ENCODE measurements at places on chromosomes 12 and 14.

- DNase-seq: no peak
These were observed 34.8 kb downstream of the AMN start for GRCh38 chr14:102957222-102957621.

GRCh38 chr12:78888568-78888967, 24.0 kb downstream of the SYT1 start:
- DNase-seq: no peak

DNA sequence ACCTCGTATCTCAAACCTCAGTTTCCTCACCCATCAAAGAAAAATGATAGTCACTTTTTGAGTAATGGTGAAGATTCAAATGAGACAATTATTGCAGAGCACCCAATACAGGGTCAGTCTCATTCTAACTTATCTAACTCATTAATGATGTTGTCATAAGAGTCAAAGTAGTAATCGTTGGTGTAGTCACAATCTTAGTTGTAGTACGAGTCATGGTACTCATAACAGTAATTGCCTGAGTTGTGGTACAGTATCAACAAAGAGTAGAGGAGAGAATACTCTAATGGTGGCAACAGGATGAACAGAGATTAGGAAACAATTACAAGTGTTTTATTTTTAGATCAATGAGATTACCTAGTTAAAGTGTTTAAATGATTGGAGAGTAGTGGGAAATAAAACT, 93.6 kb upstream of the TMTC2 start:
- DNase-seq: no peak

DNA sequence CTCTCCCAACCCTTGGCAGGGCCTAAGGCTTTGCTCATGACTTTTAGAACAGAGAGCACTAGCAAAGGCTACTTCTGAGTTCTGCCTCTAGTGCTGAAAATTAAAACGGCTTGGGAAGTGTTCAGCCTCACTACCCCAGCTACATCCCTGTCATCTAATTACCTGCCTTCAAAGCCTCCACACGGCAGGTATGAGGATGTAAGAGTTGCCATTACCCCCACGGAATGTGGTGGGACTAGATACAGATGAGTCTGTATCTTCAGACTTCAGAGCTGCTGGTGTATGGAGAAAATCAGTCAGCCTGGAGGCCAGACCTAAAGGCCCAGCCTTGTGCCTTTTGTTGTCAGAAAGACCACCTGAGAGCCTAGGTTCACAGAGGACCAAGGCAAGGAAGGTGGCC, 214.6 kb upstream of the NOS1 start:
- DNase-seq: no peak

DNA sequence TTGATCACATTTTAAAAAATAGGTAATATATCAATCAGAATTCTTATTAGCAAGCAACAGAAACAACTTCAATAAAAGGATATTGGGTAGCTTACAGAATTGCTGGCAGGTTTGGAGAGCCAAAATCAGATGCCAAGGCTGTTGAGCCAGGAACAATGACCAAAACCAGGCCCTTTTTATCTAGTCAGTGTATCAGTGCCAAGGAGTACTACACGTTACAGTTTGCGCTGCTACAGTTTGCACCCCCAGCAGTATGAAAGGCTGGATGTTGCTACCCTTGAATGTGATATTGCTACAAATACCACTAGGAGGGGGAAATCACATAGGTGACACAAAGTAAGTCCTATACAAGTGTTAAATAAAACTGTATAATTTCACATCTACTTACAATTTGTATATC, 19.3 kb downstream of the CGRRF1 start:
- no peak for DNase-seq

DNA sequence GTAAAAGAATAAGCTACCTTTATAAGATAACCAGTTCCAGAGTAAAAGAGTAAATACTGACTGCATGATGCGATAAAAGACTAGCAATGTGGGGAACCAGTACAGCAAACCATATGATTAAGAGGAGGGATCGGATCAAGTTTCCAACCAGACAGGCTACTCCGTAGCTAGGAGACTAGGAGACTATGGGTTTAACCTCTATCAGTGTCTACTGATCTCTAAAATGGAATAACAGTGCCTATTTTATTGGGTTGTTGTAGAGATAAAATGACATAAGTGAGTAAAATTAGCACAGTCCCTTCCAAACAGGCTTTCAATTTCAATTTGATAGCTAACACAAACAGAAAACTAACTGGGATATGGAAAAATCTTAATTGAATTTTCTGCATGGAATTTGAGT, 76.0 kb downstream of the PAWR start:
- DNase-seq: no peak

DNA sequence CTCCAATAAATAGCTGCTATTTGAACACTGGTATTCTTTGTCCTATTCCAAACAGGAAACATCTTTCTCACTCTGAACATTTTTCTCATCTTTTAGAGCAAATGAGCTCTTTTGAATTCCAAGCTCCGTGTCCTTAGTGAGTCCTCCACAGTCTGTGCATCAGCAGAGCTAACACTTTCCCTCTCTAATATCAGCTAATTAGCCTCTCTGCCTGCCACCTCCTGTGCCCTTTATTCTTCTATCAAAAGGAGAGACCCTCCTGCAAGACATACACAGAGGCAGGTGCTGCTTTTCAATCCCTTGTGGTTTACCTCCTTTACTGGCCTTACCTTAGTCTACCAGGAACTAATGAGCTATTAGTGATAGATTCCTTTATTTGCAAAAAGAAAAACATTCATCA, 178.5 kb downstream of the SLC35F4 start:
- DNase-seq: no peak

- DNase-seq: no peak
These were observed 769.4 kb downstream of the MED13L start for GRCh38 chr12:115507951-115508722.

DNA sequence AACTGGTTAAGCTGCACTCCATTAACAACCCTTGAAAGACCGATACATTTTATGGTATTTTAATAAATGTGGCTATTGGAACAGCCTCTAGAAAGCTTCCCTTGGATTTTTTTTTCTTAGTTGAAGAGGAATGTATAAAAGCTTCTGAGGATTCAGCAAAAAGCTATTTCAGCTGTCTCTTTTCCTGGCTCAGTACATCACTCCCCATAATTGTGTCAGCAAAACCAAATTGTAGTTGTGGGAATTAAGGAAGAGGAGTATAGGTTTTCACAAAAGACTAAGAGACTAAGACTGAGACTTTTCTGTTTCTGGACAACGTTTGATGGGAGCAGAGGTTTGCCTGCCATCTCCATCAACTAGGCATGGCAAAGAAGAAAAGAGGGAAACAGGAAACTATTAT, 106.5 kb downstream of the C12orf50 start:
- DNase-seq: no peak

- no peak for DNase-seq
These were observed 50.2 kb downstream of the C14orf132 start for GRCh38 chr14:96089401-96089800.

DNA sequence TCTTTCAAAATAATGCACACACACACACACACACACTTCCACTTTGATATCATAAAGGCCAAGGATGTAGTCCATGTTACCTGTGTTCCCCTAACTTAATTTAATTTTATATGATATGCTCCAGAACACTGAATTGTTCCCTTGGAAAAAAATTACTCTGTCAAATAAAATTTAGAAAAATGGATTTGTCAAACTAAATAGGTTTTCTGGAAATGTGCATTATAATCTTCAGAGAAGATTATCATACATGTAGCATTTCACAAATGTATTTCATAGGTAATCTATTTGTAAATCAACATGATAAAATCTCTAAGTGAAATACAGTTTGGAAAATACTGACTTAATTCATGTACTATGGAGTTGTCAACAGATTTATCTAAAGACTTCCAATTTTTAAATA, 68.6 kb downstream of the CNTN1 start:
- DNase-seq: no peak

DNA sequence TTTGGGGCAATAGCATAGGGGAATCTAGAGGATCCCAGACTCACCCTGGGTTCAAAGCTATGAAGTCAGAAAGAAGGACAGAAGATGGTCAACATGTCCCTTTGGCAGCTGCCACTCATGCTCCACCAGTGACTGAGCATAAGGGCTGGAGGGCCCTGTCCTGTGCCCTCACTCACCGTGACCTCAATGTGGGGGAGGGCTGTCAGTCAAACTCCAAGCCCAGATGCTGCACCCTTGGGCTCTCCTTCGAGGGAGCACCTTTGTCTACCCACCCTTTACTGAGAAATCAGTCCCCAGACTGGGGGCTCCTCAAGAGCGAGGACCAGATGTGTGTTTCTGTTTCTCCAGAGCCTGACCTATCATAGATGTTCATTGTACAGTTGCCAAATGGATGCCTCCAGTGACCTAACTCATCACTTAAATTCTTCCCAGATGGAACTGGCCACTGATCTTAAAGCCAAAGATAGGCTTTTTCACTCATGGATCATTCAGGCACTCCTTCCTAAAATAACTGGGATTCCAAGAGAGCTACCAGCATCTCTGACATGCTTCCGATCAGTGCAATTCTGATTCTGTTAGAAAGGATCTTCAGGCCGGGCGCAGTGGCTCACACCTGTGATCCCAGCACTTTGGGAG, 27.2 kb upstream of the VSX2 start:
- no peak for DNase-seq

GRCh38 chr12:77033658-77034536, 31.5 kb downstream of the E2F7 start:
- DNase-seq: no peak

DNA sequence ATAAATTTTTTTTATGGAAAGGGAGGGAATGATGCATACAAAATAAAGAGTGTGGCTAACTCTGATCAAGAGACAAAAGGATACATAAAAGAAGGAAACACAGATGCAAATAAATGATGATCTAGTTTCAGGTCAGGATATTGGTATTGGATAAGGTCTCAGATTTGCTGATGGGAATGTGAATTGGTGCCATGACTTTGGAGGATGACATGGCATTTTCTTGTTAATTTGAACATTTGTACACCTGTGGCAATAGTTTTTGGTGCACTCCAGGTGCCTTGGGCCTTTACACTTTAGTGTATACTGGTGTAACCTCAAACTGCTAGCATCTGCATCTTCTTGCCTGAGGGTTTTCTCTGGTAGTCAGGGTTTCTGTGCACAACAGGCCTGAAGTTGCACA, 279.3 kb downstream of the TMEM121 start:
- DNase-seq: no peak

DNA sequence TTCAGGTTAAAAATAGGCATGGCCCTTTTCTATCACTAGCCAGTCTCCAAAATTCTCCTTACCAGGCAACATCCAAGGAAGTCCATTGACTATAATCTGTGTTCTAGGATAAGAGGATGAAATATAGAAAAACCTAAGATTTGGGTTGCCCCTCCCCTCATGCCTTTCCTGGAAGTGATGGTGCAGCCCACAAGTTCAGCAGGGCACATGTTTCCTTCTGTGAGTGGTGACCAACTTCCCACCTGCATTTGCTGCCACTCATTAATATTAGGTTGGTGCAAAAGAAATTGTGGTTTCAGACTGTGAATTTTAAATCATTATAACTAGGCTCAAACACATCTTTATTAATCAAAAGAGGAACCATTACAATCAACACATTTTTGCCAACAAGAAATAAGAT, 250.5 kb upstream of the FKBP4 start:
- DNase-seq: no peak

- DNase-seq: no peak
These were observed 17.2 kb downstream of the PPFIBP1 start for GRCh38 chr12:27541031-27541719.

- DNase-seq: no peak
These were observed 87.3 kb upstream of the RMST start for GRCh38 chr12:97375310-97375709.

DNA sequence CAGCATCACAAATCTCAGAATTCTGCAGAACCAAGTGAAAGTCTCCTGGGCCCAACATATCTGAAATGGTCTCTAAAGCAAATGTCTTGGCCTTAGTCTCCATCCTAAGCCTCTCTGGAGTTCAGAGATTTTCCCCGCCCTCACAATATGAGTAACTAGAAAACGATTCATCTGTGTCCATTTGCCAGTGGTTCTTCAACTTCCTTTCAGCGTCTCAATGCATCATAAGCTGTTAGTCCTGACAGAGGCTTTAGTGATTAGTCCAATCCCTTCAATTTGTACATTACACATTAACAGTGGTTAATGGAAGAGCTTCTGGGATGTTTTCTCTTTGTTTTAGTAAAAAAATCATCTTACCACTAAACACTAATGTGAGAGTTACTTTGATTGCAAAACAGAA, 17.4 kb downstream of the NPC2 start:
- no peak for DNase-seq

GRCh38 chr12:94942663-94943062, 60.8 kb downstream of the NDUFA12 start:
- DNase-seq: no peak

GRCh38 chr14:24895622-24896021, 154.3 kb downstream of the STXBP6 start:
- no peak for DNase-seq

DNA sequence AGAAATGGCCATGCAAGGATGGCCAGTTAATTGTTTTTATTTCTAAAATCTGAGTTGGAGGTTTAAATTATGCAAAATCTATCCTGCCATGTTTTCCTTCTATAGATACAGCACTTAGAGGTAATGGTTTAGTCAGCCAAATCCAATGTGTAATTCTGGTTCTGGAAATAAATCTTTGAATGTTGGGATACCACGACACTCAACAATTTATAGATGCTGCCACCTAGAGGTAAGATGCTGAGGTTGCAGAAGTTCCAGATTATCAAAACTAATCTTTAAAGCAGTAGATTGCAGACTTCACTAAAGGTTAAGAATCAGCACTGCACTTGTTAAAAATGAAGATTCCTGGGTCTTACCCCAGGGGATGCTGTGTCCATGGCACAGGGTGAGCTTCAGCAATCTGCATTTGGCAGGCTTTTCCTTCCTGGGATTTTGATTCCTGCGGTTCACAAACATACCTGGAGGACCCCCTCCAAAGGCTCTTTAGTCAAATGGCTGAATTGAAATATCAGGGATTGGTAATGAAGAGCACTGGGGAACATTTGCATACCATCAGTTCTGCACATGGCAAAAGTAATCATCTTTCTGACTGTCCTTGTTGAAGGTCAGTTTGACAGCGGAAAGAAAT, 53.4 kb upstream of the ANO4 start:
- DNase-seq: no peak

DNA sequence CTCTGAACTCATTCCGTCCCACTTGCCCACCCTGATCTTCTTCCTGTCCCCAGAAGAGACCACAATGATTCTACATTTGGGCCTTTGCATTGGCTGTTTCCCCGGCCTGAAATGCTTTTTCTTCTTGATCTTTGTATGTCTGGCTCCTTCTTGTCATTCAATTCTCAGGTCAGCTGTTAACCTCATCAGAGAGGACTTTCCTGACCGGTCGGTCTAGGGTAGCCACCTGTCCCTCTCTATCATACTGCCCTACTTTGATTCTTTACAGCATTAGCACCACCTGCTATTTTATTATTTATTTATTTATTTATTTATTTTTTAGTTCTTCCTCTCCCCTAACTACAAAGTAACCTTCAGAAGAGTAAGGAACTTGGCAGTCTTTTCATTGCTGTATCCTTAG, 84.3 kb downstream of the DYRK2 start:
- no peak for DNase-seq

All from activated CD4-positive, CD25-positive, alpha-beta regulatory T cell treated with anti-CD3 and anti-CD28 coated beads, Interleukin-2, amount 50 U/mL, for 16 hours (primary cell).